ENCODE measurements at places on chromosomes 16 and 17.

DNA sequence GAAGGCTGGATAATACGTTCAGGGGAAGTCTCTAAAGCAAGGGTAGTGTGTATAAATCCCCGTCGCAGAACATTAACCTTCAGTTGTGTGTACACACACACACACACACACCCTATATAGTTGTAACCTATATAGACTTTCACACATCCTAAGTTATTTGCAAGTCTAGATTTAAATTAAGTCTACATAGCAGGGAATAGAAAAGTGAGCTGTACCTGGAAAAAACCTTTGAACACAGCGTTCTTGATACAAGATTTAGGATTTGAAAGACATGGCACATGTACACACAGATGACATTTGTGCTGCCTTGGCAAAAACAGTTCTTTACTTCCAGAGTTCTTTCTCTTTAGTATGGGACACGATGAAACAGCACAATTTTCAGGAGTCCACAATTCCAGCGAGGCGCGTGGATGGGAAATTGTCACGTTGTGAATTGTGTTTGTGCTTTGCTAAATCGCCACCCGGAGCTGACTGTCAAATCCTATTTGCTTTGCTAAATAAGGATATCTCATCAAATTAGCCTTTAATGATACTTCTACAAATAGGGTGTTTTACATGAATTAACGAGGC is 233.9 kb downstream of the MRTFB start:
- no peak for DNase-seq

DNA sequence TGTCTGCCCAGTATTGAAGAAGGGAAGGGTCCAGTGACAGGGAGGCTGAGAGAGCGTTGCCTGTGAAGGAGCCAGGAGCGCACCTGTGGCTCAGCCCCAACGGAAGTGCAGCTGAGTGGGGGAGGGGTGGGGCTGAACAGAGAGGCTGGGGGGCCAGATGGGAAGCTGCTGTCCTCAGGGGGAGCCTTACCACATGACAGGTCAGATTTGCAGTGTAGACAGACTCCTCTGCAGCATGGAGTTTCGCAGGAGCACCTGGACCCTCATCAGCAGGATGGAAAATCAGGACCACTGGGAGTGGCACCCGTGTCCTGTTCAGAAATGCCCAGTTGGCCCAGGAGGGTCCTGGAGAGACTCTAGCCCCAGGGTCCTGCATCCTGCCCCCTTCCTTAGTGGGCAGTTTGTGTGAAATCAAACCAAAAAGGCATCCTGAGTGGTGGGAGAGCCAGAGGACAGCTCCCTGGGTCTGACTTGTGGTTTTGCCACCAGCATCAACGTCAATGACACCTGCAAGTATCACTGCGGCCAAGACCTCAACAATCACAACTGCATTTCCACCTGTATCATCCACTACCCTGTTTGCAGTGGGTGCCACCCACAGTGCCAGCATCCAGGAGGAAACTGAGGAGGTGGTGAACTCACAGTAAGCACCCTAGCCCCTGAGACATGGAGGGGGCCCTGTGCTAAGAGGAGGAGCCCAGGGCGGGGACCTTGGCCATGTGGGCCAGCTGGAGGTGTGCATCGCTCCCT is 7.8 kb downstream of the CD300A start:
- peak; percentile 15 for DNase-seq

DNA sequence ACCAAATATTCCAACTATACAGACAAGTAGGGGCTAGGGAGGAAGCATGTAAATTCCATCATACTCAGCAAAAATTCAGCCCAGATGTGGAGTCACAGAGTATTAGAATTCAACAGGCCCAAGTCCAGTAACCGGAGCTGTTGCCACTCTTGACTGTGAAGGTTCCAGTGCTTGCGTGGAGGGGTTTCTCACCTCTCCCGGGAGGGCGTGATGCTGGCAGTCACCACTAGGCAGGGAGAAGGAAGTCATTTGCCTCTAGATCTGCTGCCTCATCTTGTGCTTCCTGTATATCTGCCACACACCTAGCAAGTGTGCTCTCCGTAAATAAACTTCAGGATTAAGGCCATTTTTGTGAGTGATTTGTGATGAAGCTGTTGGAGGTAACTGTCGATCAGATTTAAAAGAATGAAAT is 1.0 kb upstream of the CKLF start:
- peak; percentile 45 for DNase-seq

DNA sequence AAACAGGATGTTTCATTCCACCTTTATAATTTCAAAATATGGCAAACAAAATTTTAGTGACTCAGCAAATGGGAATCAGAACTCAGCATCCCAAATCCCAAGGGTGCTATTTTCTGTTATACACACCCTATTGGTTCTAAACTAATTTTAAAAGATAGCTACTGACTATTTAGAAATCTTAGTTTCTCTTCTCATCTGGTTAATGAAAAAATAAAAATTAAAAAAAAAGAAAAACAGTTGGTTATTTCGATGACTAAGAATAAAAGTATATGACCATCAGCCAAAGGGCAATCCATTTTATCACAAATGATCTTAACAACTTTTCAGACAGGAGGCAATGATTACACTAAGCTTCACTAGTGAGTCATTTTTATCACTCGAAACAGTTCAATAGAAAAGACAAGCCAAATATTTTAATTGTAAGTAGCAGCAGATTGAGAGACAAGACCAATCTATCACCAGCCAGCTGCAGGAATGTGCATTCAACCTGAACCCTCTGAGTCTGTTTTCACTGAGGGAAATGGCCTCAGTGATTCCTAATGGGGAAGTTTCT is 15.2 kb downstream of the PHLPP2 start:
- DNase-seq: peak; percentile 11

- DNase-seq: no peak
Measured at GRCh38 chr17:77741109-77741508, 217.4 kb upstream of the TNRC6C start.

- DNase-seq: no peak
Measured at GRCh38 chr16:25189305-25189704, 27.4 kb upstream of the AQP8 start.

- DNase-seq: no peak
Measured at GRCh38 chr16:8716592-8716991, 42.2 kb downstream of the ABAT start.

GRCh38 chr17:83086199-83086880 is 6.9 kb downstream of the METRNL start:
- DNase-seq: no peak

GRCh38 chr17:75096082-75096625 is 8.4 kb downstream of the SLC16A5 start:
- DNase-seq: no peak

- no peak for DNase-seq
Measured at GRCh38 chr16:64417711-64418227, 704.1 kb downstream of the CDH11 start.

DNA sequence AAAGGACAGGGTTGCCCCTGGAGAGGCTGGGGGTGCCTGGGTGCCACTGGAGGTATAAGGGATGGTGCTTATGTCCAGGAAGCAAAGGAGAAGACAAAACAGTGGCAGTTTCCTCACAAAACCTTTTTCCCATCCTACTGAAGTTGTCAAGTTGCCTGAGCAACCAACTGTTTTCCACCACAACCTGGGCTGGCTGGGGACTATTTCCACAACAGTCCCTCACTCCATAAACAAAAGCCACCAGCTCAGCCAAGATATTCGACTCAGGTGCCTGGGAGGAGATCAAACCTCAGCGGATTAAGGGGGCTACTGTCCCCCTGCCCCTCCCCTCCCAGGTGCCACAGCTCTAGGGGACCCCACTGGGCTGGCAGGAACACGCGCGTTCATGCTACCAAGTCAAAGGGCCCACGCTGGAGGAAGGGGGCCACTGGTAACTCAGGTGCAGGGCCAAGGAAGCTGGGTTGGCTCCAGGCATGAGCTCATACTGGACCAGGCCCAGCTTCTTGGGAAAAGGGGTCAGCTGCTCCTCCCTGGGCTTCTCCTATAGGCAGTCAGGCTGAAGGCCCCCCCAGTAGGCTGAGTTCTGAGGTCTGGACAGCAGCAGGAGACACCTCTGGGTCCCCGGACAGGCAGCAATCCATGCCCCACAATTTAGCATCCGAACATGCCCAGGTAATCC is 45.7 kb upstream of the MRPS23 start:
- DNase-seq: no peak

GRCh38 chr17:50028736-50029120 is 27.2 kb upstream of the ITGA3 start:
- no peak for DNase-seq

DNA sequence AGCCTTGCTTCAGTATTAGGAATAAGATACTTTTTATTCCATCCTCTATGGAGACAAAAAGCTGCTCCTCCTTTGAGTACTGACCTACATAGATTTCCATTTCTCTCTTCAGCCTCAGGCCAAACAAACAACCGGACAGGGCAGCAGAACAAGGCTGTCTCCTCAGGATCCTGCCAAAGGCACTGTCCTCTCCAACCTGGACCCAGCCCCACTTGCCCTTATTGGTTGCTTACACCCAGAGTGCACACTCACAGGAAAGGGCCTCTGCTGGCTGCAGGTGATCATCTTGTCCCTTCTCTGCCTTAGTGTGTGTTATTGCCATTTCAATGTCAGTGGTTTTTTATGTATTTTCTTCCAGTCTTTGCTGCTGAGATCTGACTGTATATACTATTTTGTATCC is 26.6 kb downstream of the LIG3 start:
- no peak for DNase-seq
